Activated CD4-positive, alpha-beta memory T cell treated with anti-CD3 and anti-CD28 coated beads for 36 hours (primary cell): ENCODE measurements at places on chromosomes 2 and 18. TPM values are rescaled to one million over a fixed set of nuclear protein-coding genes. Genes with fewer than 3 reads are reported as not detected.

The MAP3K19 gene
- not detected for total RNA-seq

The SRD5A2 gene
- total RNA-seq: not detected

The PCGF1 gene
- total RNA-seq: 26.0 TPM

DNA sequence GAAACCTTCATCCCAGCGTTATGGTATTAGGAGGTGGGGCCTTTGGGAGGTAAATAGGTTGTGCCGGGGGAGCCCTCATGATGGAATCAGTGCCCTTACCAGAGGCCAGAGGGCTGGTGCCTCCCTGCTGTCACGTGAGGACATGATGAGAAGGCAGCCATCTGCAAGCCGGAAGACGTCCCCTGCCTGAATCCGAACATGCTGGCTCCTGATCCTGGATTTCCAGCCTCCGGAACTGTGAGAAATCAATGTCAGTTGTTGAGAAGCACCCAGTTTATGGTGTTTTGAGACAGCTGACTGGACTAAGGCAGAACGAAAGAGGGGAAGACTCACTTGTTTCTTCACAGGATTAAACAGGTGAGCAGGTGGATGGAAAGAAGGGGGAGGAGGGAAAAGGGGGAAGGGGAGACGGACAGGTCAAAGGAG lies 13.0 kb upstream of the KLF11 start:
- peaks cover 27% of the 10 kb centered on the region for H3K4me1 ChIP-seq
- no peaks in the 10 kb centered on the region for H3K27me3 ChIP-seq
- H3K4me3 ChIP-seq: no peak overlapping the region
- no peak for DNase-seq
- H3K36me3 ChIP-seq: no peaks in the 10 kb centered on the region

GRCh38 chr2:69907216-69907615 lies 7.7 kb upstream of the MXD1 start:
- no peak overlapping the region for H3K27ac ChIP-seq
- H3K4me3 ChIP-seq: no peak overlapping the region
- H3K36me3 ChIP-seq: peaks cover 17% of the 10 kb centered on the region
- H3K27me3 ChIP-seq: no peaks in the 10 kb centered on the region
